ENCODE measurements at places on chromosomes 3 and 15. TPM values are rescaled to one million over a fixed set of nuclear protein-coding genes. Genes with fewer than 3 reads are reported as not detected.

SLC51B gene
- 0.33 TPM for total RNA-seq

SCG5 gene
- 3.2 TPM for total RNA-seq

CIB1 gene
- 31.9 TPM for total RNA-seq

LEKR1 gene
- 1.3 TPM for total RNA-seq

COLQ gene
- total RNA-seq, result 0.75 TPM

CDC25A gene
- 15.9 TPM for total RNA-seq

LRRC34 gene
- total RNA-seq, result 11.1 TPM

ISLR gene
- 39.7 TPM for total RNA-seq

RAB43 gene
- 13.2 TPM for total RNA-seq

SCN11A gene
- under 0.01 TPM for total RNA-seq

HERC2 gene
- 51.0 TPM for total RNA-seq

GOLGA6D gene
- total RNA-seq, result not detected

HIGD2B gene
- not detected for total RNA-seq

COPG1 gene
- 352 TPM for total RNA-seq

MEIS2 gene
- total RNA-seq, result 72.7 TPM

All from uterine smooth muscle cell (primary cell).